AG20443 (cell line): ENCODE measurements at places on chromosomes 4 and X.

DNA sequence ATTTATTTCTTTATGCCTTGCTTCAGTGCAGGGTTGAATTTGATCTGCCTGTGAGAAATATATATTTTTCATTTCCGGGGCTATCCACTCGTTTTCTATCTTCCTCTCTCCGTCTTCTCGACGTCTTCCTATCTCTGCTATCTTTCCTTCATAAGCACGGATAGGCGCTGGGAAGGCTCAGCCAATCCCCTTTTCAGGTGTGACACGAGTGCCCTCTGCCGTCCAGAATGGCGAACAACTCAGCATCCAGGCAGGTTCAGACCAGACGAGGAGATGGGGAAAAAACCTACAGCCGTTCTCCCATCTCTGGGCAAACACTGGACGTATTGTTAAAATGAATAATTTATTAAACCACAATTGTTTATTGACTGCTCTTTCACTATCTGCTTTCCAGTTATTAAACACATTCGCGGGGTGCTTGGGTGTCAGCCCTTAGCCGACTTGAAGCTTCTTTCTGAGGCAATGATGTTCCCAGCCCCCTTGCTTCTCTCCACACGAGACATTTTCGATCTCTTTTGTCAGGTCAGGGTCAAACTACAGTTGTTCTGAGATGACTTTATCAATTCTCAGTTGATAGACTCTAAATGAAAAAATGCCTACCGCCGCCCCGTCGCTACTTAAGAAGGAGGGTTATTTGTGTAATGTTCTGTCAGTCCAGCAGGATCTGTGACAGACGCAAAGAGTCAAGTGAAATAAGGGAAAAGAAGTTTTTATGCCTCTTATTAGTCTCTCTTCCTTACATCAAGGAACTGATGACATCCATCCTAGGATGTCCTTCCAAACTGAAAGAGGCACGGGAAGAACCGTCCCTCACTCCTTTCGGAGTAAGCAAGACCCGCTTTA lies 96.3 kb upstream of the NOCT start:
- DNase-seq = peak; percentile 81

- no peak for DNase-seq
Observed at GRCh38 chrX:68757331-68757730, 71.5 kb upstream of the EFNB1 start.

- no peak for DNase-seq
Observed at GRCh38 chr4:142416711-142417275, 429.3 kb downstream of the INPP4B start.

DNA sequence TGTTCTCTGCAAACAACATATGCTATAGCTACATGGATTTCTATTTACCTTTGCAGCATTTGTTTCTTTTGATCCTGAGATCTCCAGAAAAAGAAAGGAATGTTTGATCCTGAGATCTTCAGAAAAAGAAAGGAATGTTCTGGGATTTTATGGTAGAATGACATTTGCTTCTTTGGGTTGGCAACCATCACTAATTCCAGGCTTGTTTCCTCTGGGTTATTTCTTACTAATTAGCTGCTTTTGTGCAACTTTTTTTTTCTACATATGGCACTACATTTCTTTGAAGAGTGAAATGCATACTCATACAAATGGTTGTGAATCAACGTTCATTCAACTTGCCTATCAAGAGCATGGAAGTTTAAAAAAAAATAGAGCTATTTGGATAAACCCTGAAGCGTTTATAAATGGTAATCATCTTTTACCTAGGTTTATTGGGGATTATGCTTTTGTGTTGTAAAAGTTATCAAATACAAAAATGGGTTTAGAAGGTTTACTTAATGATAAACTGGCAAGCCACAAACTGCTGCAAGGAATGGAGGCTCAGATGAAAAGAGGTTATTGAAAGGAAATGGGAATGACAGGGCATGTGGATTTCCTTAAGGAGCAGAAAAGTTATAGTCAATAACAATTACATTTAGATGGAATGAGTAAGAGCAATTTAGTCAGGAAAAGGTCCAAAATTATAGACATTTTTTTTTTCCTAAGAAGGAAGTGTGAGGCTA lies 95.6 kb upstream of the PCDH18 start:
- no peak for DNase-seq

- no peak for DNase-seq
Observed at GRCh38 chr4:36979533-36979932, 265.0 kb upstream of the NWD2 start.

DNA sequence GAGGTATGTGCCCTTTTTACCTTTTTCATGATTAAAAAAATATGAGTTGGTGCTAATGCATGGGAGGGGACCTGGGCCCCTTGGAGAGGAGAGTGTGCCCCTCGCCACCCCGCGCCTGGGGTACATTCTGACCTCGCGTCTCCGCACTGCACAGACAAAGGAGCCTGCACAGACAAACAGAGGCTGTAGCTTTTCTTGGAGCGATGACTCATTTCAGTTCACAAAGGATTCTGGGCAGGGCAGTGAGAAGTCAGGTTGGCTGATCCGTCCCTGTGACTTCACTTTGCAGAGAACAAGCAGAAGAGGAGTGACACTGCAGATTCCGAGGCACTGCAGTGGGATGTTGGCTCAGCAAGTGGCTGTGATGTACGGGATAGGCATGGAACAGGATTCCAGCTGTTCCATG lies 82.9 kb downstream of the STOX2 start:
- DNase-seq = peak; percentile 82

- DNase-seq = no peak
Observed at GRCh38 chr4:155304375-155304774, 72.4 kb downstream of the MAP9 start.

- no peak for DNase-seq
Observed at GRCh38 chr4:11931266-11931820, 502.6 kb upstream of the HS3ST1 start.

- no peak for DNase-seq
Observed at GRCh38 chr4:154254999-154255398, 236.6 kb downstream of the DCHS2 start.

- no peak for DNase-seq
Observed at GRCh38 chrX:132180929-132181328, 38.3 kb downstream of the RAP2C start.

GRCh38 chrX:53022381-53022780 lies 26.2 kb upstream of the GPR173 start:
- DNase-seq = no peak

DNA sequence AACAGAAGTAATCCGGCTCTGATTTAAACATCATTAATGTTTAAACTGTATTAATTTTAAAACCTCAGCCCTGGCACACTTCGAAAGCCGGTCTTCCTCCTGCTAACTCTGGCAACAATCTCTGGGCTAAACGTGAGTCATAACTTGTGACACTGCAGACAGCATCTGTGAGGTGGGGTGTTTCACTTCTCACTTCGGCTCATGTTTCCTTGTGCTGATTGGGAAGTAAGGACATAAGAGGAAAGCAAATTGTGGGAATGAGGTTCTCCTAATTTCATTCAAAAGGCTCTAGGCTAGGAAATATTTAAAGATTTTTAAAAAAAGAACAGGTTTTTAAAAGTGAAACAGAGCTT lies 139.9 kb upstream of the USP9X start:
- peak; percentile 71 for DNase-seq

DNA sequence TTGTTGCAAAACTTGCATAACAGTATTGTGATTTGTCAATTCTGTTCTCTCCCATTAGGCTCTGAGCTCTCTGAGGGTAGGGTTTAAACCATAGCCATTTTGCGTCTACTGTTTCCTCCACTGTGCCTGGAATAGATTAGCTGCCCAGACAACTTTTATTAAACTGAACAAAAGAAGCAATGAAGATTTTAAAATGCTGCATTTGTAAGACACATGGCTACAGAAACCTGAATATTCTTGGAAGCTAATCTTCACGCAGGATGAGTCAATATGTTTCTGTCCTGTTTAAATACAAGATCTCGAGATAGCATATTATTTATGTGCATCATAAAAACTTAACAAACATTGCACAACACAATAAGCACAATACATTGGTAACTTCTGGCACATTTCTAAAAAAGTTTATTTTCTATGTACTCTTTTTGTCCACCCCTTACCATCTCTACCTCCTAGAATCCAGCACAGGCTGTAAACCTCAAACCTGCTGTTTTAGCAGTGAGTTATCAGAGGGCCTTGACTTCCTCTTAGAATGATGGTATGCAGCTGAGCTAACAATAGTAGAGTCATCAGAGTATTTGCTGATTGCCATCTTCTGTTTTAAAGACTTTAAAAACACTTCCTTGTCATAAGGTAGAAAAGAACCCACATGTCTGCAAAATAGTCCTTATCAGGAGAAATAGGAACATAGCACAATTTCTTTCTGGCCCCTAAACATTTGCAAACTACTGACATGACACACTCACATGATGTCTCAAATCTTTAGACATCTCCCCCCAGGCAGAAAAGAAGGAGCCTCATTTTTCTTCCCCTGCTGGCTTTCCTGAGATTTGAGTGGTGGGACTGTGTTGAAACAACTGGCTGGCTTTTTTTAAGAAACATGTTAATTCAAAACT lies 10.6 kb upstream of the CCNG2 start:
- peak; percentile 31 for DNase-seq

GRCh38 chr4:78656968-78657445 lies 105.4 kb downstream of the ANXA3 start:
- no peak for DNase-seq

GRCh38 chr4:57020467-57021101 lies 41.9 kb downstream of the POLR2B start:
- peak; percentile 57 for DNase-seq

- DNase-seq = no peak
Observed at GRCh38 chrX:290476-291166, 9.4 kb downstream of the PLCXD1 start.

DNA sequence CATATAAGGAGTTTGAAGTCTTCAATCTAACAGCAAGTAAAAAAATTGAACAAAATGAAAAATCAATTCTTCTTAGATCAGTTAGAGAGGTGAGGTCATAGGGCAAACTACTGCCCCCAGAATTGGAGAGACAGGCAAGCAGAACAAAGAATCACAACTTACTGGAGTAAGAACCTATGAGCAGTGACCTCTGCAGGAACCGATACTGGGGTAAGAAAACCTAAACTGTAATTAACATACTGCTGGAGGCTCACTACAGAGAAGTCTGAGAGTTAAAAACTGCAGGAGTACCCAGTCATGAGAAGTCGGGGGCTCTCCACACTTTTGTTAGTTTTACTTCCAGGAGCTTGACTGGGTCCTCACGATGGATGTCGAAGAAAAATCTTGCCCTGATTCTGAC lies 16.0 kb downstream of the CLDN22 start:
- no peak for DNase-seq
